ENCODE measurements at places on chromosomes 1 and 21.
A peak's percentile ranks its signal among the peaks of the same experiment; 100 is the strongest.

DNA sequence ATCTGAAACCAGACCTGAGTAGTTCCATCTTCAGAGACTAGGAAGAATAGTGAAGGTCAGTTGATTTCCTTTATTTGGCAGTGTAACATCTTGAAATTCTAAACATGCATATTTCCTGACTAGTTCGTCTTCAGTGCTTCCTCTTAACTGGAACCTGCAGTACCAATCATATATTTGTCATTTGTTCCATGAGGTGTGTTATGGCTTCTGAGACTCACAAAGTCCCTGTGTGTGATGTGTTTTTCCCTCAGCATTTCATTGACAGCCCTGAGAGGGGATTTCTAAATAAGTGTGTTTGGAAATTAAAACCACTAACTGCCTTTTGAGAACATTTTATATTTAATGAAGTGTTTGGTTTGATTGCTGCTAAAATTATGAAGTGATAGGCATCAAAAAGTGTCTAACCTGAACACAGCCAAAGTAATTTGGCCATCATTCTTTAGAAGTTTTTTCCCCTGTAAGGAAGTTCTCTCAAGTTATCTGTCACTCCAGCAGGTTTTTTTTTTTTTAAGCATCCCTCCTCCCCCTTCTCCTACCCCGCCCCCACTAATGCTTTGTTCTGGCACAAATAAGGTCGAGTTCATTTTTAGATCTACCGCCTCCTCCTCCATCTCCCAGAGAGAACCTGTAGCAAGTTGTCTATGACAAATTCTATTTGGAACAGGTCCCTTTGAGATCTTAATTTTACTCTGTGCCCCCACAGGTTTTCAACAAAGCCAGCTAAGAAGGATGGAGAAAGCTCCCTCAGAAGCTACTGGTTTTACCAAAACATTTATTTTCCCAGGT, 61.4 kb downstream of the TMEM200B start:
- DNase-seq: no peak

GRCh38 chr1:87327376-87328271, 1.1 kb upstream of the LMO4 start:
- peak; percentile 9 for DNase-seq

GRCh38 chr21:37374027-37374426, 7.5 kb downstream of the DYRK1A start:
- no peak for DNase-seq

- DNase-seq: no peak
Observed at GRCh38 chr1:156803086-156803851, 13.4 kb downstream of the SH2D2A start.

GRCh38 chr1:21534674-21535378, 25.6 kb downstream of the ALPL start:
- no peak for DNase-seq

- no peak for DNase-seq
Observed at GRCh38 chr1:64550510-64550909, 80.6 kb downstream of the CACHD1 start.

DNA sequence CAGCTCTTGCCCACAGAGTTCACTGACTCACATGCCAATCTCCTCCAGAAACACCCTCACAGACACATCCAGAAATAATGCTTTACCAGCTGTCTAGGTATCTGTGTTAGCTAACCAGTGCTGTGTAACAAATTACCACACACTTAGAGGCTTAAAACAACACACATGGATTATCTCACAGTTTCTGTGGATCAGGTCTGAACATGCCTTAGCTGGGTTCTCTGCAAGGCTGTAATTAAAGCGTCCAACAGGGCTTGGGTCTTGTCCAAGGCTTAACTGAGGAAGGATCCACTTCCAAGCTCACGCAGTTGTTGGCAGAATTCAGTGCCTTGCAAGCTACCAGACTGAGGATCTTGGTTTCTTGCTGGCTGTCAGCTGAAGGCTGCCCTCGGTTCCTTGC, 92.5 kb upstream of the RGS4 start:
- DNase-seq: no peak

GRCh38 chr1:202291001-202291400, 50.7 kb downstream of the UBE2T start:
- no peak for DNase-seq

- DNase-seq: no peak
Observed at GRCh38 chr1:246160905-246161304, 346.2 kb downstream of the SMYD3 start.

DNA sequence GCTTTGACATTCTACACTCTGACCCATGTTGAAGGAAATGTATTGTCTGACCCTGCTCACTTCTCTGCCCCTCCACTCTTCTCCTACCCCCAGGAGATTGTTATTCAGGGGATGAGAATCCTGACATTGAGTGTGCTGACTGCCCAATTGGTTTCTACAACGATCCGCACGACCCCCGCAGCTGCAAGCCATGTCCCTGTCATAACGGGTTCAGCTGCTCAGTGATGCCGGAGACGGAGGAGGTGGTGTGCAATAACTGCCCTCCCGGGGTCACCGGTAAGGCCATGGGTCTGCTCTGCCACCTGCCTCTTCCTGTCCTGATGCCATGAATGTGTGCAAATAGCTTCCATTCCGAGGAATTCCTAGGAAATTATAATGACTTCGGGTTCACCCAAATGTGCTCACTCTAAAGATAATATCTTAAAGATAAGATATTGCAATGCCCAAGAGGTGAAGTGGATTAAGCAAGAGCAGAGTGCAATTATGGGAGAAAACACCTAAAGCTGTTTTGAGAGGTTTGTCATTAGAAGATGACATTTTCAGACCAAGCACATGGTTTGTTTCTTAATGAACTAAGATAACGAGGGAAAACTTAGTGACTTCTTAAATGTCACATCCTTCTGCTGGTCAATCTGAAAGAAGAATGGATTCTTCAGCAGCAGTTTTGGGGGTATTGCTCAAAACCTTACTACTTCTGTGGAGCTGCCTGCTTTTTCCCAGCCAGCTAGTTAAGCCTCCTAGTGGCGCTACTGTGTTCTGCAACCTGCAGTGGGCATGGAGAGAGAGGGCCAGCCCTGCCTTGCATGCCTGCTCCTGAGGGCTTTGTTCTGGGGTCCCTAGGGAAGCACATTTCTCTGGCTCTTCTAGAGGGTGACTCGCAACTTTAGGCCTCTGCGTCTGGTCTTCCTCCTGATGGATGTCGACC, 41.6 kb downstream of the LAMC2 start:
- peak; percentile 25 for DNase-seq

DNA sequence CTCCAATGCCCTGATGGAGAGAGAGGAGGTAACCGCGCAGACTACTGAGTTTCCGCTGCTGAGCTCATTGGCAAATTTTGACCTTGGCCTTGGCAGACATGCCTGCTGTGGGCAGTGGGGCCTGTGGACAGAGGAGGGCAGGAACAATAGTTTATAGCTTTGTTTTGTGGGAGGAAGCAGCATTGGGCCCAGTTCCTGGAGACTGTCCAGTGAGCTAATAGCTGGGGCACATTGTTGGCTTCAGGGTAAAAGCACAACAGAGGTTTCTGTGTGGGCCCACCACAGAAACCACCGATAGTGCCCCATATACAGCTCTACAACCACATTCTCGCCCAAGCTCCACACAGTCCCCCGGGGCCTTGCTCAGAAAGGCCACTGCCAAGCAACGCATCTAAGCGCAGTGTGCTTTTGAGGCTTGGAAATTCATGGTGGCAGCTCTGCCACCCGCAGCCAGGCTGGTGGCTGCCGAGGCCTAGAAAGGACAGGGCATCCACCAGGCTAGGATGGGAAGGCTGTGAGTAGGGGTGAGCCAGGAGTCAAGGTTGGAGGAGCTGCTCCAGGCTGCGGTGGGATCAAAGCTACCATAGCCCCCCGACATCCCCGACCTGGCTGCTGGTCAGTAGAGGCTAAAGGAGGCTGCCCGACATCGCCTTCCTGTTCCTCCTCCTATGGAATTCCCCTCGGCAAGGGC, 43.2 kb downstream of the NEK2 start:
- peak; percentile 95 for DNase-seq

- DNase-seq: no peak
Observed at GRCh38 chr1:199396456-199396855, 631.1 kb upstream of the NR5A2 start.

DNA sequence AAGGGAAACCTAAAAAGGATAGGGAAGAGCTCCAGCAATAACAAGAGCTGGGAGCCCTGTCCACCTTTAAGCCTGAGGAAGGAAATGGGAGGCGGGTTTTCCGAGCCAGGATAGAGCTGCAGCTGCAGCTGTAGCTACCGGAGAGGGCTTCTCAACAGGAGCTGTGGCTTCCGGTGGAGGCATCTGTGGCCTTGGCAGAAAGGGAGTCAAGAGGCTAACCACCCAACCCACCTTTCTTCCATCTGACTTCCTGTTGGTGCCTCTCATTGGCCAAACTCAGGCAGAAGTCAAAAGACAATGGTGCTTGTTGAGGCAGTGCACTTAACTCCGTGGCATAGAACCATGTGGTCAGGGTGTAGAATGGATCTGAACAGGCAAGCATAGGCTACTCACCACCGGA, 313.1 kb upstream of the DAB1 start:
- no peak for DNase-seq

DNA sequence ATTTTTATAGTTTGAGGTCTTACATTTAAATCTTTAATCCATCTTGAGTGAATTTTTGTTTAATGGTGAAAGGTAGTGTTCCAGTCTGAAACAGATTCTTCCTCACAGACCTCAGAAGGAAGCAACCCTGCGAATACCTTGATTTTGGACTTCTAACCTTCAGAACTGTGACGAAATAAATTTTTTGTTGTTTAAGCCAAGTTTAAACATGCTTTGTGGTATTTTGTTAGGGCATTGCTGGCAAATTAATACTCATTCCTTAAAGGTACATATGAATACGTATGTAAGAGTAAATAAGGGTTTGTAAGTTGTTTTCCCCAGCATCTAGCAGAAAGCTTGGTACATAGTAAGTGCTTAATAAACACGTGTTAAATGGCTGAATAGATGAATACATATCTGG, 100.3 kb downstream of the SEC16B start:
- no peak for DNase-seq

- no peak for DNase-seq
Observed at GRCh38 chr1:68320349-68320748, 88.0 kb upstream of the WLS start.

GRCh38 chr1:55580845-55581332, 365.7 kb upstream of the USP24 start:
- DNase-seq: peak; percentile 97

DNA sequence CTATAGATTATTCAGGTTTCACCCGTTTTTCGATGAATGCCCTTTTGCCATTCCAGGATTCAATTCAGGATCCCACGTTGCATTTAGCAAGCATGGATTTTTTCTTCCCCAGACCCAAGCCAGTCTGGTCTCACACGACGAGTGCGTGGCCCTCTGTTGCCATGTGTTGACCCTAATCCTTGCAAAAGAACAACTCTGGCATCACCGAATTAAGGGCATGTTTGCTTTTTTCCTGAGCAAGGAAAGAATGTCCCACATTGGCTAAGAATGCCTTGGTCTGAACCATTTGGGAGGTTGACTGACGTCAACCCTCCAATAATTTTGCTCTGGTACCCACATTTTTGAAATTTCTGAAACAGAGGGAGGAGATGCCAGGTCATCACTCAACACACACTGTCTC, 153.0 kb upstream of the WNT4 start:
- no peak for DNase-seq

GRCh38 chr1:243487036-243487648, 231.3 kb downstream of the SDCCAG8 start:
- no peak for DNase-seq

DNA sequence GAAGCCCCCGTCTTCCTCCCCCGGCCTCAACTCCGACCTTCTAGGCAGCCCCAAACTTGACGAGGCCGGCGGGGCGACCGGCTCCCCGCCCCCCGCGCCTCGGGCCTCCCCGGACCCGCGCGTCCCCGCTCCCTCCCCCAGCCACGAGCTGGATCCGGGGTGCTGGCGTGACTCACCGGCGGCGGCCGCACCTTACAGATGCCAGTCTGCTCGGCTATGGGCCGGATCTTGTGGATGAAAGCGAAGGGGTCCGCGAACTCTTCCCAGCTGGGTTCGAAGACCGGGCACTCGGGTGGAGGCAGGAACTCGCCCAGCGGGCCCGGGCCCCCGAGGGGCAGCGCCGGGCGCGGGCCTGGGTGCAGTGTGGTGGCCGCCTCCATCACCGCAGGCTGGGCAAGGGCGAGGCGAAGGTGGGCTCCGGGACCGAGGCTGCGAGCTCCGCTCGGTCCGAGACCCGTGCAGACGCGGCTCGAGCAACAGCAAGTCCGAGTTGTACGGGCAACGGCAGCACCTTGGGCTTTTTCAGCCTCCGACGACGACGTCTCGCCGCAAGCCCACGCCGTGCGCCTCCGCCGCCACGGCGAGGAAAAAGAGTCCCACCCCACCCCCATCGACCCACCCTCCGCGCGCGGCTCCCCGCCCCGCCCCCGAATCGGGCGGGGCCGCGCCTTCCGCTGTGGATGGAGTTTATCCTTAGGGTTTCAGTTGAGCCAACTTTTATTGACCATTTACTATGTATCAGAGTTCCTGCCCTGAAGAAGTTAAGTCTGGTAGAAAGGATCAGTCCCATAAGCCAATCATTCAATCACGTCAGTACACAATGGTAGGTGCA, at the start of gene KDM5B:
TSS of gene KDM5B (minus strand) at position 496 of the 832 bp plus-strand sequence. CDS start at position 380, 116 bp downstream.
- DNase-seq: peak; percentile 52

DNA sequence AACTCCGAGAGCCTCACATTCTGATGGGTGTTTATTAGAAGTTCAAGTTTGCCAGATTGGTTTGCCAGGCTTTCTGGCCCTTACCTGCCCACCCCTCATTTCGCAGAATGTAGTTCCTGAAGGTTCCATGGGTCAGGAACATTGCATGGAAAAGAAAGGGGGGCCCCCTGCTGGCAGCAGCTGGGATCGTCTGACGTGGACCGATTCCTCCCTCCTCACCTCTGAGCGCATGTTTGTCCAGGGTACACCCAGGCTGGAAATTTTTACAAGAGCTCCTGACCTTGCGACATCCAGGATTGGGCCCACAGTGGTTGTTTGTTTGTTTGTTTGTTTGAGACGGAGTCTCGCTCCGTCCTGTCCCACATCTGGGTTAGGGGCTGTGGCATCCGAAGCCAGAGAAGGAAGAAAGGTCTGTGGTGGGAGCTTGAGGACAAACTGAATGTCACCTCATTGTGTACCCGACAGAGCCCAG, 126.0 kb upstream of the TMEM51 start:
- peak; percentile 25 for DNase-seq

DNA sequence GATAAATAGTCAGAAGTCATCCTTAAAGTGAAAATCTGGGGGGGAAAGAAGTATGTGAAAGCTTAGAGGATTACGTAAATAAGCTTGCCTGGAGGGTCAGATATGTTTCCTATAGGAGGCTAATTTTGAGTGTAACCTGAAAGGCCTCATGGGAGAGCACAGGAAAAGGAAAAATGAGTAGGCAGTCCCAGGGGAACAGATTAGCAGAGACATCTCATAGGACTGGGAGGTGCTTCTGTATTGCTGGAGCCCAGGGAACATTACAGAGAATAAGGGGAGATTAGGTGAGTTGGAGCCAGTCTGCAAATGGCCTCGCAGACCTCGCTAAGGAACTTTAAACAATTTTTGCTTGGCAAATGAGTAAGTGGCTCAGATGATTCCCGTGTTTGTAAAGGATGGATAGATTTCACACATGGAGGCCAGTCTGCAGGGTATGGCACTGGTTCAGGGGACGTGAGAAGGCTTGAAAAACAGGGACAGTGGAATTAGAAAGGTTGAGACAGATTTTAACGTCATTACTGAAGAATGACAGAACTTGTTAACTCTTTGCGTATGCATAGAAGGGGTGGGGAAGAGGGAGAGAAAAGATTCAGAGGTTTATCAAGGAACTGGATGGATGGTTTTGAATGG, 149.1 kb downstream of the GREM2 start:
- DNase-seq: no peak

GRCh38 chr21:40373761-40374160, 473.2 kb downstream of the DSCAM start:
- no peak for DNase-seq

Measured in foreskin melanocyte (primary cell).